Stimulated activated CD8-positive, alpha-beta memory T cell treated with anti-CD3 and anti-CD28 coated beads, Interleukin-15, amount 100 ng/mL, for 4 hours (primary cell): ENCODE measurements at places on chromosomes 7 and 10.
A peak's percentile ranks its signal among the peaks of the same experiment; 100 is the strongest.

- DNase-seq = no peak
Observed at GRCh38 chr7:156460858-156461627, 179.5 kb upstream of the RNF32 start.

GRCh38 chr7:149226840-149227494 lies 12.5 kb upstream of the ZNF212 start:
- no peak for DNase-seq

DNA sequence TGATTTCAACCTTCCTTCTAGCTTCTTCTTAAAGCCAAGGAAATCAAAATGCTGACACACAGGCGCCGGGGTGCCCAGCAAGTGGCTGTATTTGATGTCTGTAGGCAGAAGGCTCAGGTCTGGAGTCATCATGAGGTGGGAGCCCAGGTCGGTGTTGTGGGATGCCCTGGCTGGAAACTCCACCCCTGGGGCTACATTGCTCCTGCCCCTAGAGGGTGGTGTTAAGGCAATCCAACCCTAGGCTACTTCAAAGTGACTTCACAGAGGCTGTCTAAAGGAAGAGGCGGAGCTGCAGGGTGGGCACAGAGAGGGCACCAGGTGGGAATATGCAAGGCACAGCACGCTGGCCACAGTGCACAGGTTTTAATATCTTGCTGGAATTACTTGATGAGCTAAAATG lies 200.9 kb downstream of the ADAM12 start:
- no peak for DNase-seq

GRCh38 chr7:87474533-87475358 lies 734 bp downstream of the ABCB4 start:
- no peak for DNase-seq

GRCh38 chr10:33746186-33746585 lies 411.7 kb upstream of the NRP1 start:
- DNase-seq = no peak

DNA sequence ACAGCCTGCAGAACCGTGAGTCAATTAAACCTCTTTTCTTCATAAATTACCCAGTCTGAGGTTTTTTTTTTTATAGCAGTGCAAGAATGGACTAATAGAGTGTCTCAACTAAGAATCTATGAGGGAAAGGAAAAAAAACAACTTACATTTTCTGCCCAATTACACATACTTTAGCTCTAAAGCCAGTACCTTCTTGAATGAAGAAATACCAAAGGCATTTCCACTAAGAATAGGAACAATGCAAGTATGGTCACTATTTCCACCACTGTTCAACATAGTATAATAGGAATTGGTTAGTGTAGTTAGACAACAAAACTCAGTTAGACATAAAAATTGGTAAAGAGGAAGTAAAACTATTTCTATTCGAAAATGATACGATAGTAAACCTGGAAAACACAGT lies 37.6 kb downstream of the MICU1 start:
- DNase-seq = no peak

- no peak for DNase-seq
Observed at GRCh38 chr10:48480397-48481374, 124.2 kb downstream of the ARHGAP22 start.

GRCh38 chr7:106071356-106071998 lies 40.6 kb downstream of the SYPL1 start:
- DNase-seq = no peak

DNA sequence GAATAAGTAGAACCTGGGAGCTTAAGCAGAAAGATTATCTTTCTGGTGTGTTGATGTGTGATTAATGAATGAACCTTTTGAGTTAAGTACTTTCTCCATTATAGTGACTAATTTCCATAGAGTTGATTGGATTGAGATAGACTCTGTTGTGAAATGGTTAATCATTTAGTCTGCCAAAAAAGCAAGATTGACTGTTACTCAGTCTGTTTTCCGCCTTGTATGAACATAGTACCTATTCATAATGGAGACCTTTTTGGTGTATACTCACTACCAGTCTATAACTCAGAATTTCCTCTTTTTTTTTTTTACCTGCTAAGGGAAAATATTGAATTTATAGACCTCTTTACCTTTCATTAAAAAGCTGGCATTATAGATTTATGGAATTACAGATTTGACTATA lies 14.4 kb upstream of the NPVF start:
- DNase-seq = no peak

DNA sequence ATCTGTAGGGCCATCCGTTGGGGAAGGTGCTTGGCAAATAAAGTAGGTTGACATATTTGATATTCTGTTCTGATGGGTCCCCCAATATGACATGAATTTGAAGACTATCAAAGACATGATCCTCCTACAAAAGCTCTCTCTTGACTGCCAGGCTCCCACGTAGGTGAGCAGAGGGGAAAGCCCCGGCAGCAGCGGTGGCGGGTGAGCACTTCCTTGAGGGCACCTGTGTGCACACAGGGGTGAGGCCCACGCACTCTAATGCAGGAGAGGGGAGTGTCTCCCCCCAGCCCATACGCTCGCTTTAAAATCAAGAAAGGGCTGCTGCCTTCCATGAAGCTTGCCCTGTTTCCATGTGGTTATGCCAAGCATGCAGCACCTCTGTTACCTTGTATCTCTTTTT lies 100.4 kb downstream of the TAX1BP1 start:
- peak; percentile 19 for DNase-seq

DNA sequence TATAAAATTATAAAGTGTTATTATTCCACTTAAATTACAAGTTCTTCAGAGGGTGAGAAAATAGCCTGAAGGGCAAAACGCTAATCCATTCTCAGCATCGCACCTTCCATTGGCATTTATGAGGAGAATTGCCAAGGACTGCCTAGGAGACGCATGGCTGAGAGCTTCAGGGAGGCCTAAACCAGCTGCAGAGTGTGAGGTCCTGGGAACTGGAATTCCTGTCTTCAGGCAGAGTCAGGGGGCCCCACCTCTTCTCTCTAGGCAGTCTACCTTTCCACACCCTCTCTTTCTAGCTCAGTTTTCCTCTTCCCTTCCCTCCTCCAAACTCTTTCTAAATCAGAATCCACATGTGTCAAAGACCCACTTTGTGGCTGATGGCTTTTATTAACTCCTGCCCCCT lies 35.3 kb downstream of the LRRC72 start:
- DNase-seq = no peak

DNA sequence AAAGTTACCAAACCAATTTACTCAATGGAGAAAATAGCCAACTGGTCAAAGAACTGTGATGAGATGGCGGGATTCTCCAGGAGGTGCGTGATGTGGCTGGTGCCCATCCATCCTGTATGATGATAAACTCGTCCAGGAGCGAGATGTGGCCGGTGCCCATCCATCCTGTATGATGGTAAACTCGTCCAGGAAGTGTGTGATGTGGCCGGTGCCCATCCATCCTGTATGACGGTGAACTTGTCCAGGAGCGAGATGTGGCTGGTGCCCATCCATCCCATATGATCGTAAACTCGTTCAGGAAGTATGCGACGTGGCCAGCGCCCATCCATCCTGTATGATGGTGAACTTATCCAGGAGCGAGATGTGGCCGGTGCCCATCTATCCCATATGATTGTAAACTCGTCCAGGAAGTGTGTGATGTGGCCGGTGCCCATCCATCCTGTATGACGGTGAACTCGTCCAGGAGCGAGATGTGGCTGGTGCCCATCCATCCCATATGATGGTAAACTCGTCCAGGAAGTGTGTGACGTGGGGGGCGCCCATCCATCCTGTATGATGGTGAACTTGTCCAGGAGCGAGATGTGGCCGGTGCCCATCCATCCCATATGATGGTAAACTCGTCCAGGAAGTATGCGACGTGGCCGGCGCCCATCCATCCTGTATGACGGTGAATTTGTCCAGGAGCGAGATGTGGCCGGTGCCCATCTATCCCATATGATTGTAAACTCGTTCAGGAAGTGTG lies 496.2 kb downstream of the DNAJB6 start:
- no peak for DNase-seq
